Muscle of leg (tissue), 16 donors: ENCODE measurements at places on chromosomes 16 and 17.

GRCh38 chr16:85436636-85437165, 176.4 kb upstream of the GSE1 start:
- no peaks in the 10 kb centered on the region for H3K27me3 ChIP-seq
- peaks cover 5% of the 10 kb centered on the region for H3K36me3 ChIP-seq
- peak; percentile 81 for DNase-seq
- H3K27ac ChIP-seq, result peak overlapping the region; percentile 74
- peaks cover 58% of the 10 kb centered on the region for H3K4me1 ChIP-seq
- peak overlapping the region; percentile 2 for H3K4me3 ChIP-seq

DNA sequence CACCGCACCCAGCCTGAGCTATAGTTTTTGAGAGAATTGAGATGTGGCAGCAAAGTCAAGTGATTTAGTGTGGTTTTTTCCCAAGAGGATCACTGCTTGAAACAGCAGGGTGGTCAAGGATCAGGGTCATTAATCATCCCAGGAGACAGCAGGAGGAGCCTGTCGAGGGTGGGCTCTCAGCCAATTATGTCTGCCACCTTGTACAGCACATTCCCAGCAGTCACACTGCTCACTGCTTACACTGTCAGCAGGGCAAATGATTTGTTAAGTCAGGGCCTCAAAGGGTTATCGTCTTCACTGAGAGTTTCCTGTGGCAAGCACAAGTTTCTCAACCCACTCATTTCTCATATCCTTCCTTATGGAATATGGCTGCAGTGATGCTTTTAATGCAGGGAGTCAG, 13.2 kb downstream of the B3GNT9 start:
- no peaks in the 10 kb centered on the region for H3K27me3 ChIP-seq
- DNase-seq, result no peak
- H3K36me3 ChIP-seq, result peaks cover 80% of the 10 kb centered on the region
- no peak overlapping the region for H3K27ac ChIP-seq

GRCh38 chr17:55295411-55296170, 30.8 kb downstream of the HLF start:
- peak; percentile 57 for DNase-seq
- peaks cover 4% of the 10 kb centered on the region for H3K4me1 ChIP-seq
- H3K4me3 ChIP-seq, result no peak overlapping the region
- no peaks in the 10 kb centered on the region for H3K36me3 ChIP-seq
- no peaks in the 10 kb centered on the region for H3K27me3 ChIP-seq

DNA sequence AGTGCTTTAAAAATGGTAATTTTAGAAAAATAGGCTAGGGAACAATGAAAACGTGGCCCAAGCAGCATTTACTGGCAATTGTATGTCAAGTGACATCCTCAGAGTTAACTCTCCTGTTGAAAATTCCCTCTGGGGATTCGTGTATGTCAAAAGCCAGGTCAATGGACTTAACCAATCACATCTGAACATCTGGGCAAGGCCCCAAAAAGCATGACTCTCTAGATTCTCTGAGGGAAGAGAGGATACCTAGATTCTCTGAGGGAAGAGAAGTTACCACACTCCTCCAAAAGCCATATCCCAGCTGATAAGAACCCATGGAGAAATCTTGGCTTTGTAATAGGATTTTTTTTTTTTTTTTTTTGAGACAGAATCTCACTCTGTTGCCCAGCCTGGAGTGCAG, 23.5 kb downstream of the NFE2L1 start:
- no peaks in the 10 kb centered on the region for H3K4me1 ChIP-seq
- no peaks in the 10 kb centered on the region for H3K27me3 ChIP-seq
- H3K36me3 ChIP-seq, result peaks cover 66% of the 10 kb centered on the region
- no peak for DNase-seq
